HCT116 (cell line): ENCODE measurements at places on chromosomes 1 and 21. TPM values are rescaled to one million over a fixed set of nuclear protein-coding genes. Genes with fewer than 3 reads are reported as not detected.

DNA sequence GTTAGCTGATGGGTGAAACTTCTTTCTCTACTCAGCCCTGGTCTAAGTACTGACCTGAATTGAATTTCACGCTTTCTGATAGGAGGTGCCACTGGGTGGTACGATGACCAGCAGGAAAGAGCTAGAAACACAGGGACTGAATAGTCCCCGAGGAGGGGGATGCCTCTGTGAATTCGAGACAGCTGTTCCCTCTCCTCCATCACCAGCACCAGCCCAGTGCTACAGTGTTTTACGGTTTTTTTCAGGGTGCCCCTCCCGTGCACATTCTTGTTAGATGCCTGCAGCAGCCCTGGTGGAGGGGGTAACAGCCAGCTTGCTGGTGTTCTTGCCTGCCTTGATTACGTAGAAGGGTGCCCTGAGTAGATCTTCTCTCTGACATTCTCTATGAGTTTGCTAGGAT is 7.1 kb downstream of the HUNK start:
- no peak for DNase-seq
- no peak overlapping the region for H3K4me3 ChIP-seq
- H3K36me3 ChIP-seq: no peaks in the 10 kb centered on the region
- no peak overlapping the region for H3K27ac ChIP-seq
- peaks cover 65% of the 10 kb centered on the region for H3K27me3 ChIP-seq

DNA sequence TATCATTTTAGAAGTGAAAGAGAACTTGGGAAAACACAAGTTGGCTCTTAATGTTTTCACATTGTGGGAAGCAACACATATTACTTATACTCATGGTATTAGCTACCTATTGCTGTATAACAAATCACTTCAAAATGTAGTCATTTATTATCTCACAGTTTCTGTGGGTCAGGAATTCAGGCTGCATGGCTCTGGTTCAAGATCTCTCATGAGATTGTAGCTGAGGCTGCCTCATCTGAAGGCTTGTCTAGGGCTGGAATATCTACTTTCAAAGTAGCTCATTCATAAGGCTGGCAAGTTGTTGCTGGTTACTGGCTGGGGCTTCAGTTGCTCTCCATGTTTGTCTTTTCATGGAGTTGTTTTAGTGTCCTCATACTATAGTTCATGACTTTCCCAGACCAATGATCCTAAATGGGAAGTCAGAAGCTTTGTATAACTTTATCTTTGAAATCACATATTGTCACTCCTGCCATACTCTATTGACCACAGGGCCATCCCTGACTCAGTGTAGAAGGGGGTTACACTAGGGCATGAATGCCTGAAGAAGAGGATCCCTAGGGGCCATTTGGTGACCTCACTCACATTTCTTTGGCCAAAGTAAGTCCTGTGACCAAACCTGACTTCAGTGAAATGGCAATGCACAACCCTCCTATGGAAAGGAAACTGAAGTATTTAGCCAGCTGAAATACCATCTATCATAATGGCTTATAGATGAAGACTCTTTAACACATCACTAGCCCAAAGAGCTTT is 37.9 kb upstream of the POU2F1 start:
- no peak for DNase-seq
- H3K36me3 ChIP-seq: no peaks in the 10 kb centered on the region
- no peaks in the 10 kb centered on the region for H3K27me3 ChIP-seq
- no peak overlapping the region for H3K4me3 ChIP-seq
- H3K4me1 ChIP-seq: no peaks in the 10 kb centered on the region

DNA sequence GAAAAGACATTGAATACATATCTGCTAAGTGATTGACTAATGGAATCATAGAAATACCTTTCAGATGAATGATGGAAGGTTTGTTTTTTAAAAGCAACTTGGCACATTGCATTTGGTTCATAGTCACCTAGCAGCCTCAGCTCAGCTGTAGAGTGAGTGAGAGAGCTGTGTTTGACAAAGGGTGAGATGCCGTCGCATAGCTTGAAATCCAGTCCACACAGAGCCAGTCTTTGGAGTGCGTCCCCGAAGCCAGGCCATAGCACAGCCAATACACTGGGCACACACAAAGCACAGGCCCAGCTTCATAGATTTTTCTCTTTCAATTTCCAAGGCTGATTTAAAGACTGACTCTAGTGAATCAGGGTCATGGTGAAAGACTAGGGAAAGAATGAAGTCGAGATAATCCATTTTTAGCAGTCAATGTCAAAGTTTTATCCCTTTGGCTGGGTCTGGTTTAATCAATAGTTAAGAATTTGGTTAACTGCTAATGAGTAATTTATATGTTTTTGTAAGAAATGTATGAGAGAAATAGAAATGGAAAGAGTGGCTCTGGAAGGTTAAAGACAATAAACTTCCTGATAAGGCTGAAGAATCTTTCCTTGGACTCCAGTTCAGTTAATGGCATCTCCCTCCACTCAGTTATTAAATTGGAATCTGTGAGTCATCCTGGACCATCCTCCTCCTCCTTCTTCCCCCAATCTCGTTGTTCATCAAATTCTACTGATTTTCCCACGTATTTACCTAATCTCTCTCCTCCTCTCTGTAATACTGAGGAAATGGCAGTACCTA is 101.2 kb upstream of the IRF2BP2 start:
- no peaks in the 10 kb centered on the region for H3K4me1 ChIP-seq
- H3K27ac ChIP-seq: no peak overlapping the region
- no peaks in the 10 kb centered on the region for H3K36me3 ChIP-seq

DNA sequence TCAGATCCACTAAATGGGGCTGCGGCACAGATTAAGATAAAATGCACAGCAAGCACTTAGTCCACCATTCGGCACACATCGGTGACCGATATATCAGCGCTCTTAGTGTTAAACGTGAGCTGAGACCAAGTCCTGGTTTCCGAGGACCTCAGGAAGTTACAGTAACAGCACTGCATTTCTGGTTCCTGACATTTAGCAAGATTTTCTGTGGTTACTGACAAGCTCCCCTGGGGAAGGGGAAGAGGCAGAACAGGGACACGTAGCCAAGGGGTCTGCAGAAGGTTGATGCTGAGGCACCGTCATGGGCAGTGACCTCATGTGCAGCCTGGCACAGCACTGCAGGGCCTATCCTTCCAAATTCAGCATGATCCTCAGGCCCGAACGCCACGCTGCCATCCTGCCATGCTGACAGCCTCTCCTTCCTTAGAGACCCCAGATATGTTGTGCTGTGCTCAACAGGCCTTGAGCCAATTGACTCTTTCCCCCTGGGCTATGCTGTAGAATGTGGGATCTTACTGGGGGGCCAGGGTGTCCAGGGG is 13.4 kb upstream of the PEF1 start:
- H3K27ac ChIP-seq: no peak overlapping the region
- H3K4me1 ChIP-seq: no peaks in the 10 kb centered on the region
- H3K36me3 ChIP-seq: no peaks in the 10 kb centered on the region
- no peak overlapping the region for H3K4me3 ChIP-seq
- DNase-seq: no peak
- H3K27me3 ChIP-seq: no peaks in the 10 kb centered on the region

DNA sequence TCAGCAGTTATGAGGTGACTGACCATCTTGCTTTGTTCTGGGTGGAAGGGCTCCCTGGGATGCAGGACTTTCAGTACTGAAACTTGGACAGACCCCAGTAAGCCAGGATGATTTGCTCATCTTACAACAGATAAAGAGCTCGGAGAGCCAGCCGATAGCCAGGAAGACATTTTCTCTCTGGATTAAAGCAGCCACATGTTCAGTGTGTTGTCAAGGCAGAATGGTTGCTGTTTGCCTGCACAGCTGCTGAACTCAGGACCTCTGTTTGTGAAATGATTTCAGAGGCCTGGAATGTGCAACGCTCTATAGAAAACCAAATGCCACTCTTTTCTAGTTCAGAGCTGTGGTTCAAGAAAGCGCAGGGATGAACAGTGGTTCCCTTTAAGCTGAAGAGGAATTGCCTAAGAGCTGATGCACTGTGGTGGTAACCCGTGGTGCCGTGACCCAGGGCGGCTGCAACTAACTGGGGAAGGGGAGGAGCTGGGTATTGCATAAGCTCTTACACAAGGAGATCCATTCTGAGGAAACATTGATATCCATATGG is 40.7 kb downstream of the CASQ2 start:
- no peaks in the 10 kb centered on the region for H3K27me3 ChIP-seq
- DNase-seq: no peak
- no peak overlapping the region for H3K4me3 ChIP-seq
- H3K36me3 ChIP-seq: no peaks in the 10 kb centered on the region

- no peaks in the 10 kb centered on the region for H3K4me1 ChIP-seq
- no peak for DNase-seq
- no peaks in the 10 kb centered on the region for H3K27me3 ChIP-seq
These were observed 145.0 kb upstream of the DNAH14 start for GRCh38 chr1:224784265-224785039.

- H3K4me1 ChIP-seq: no peaks in the 10 kb centered on the region
- H3K4me3 ChIP-seq: no peak overlapping the region
- no peak for DNase-seq
- H3K27me3 ChIP-seq: no peaks in the 10 kb centered on the region
These were observed 27.1 kb upstream of the SAMSN1 start for GRCh38 chr21:14573244-14573643.

GRCh38 chr1:91520942-91521507 is 20.4 kb downstream of the CDC7 start:
- H3K27me3 ChIP-seq: no peaks in the 10 kb centered on the region
- no peak overlapping the region for H3K27ac ChIP-seq
- H3K4me3 ChIP-seq: no peak overlapping the region
- no peaks in the 10 kb centered on the region for H3K4me1 ChIP-seq
- DNase-seq: no peak

- H3K27me3 ChIP-seq: no peaks in the 10 kb centered on the region
- no peak overlapping the region for H3K4me3 ChIP-seq
- DNase-seq: no peak
- H3K27ac ChIP-seq: no peak overlapping the region
These were observed 8.6 kb downstream of the IL22RA1 start for GRCh38 chr1:24134376-24134775.

GRCh38 chr1:118918230-118918939 is 69.8 kb downstream of the TBX15 start:
- DNase-seq: no peak
- no peak overlapping the region for H3K4me3 ChIP-seq

GRCh38 chr1:233859446-233859845 is 45.0 kb upstream of the SLC35F3 start:
- H3K4me3 ChIP-seq: no peak overlapping the region
- H3K27ac ChIP-seq: no peak overlapping the region
- H3K36me3 ChIP-seq: no peaks in the 10 kb centered on the region
- H3K27me3 ChIP-seq: no peaks in the 10 kb centered on the region

- no peaks in the 10 kb centered on the region for H3K4me1 ChIP-seq
- H3K27ac ChIP-seq: no peak overlapping the region
- H3K4me3 ChIP-seq: no peak overlapping the region
- DNase-seq: no peak
These were observed 587.5 kb upstream of the ADGRL2 start for GRCh38 chr1:81213279-81213678.

- H3K4me3 ChIP-seq: no peak overlapping the region
- DNase-seq: no peak
- no peak overlapping the region for H3K27ac ChIP-seq
- no peaks in the 10 kb centered on the region for H3K36me3 ChIP-seq
These were observed 162.4 kb upstream of the BEND5 start for GRCh38 chr1:48939042-48939441.

DNA sequence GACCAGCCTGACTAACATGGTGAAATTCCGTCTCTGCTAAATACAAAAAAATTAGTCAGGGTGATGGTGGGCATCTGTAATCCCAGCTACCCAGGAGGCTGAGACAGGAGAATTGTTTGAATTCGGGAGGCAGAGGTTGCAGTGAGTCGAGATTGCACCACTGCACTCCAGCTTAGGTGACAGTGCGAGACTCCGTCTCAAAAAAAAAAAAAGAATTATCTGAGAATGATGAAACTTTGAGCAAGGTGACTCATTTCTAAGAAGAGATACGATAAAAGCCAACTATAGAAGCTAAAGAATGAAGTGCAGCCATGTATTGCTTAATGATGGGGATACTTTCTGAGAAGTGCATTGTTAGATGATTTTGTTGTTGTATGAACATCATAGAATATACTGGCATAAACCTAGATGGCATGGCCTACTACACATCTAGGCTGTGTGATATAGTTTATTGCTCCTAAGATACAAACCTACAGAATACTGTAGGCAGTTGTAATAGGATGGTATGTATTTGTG is 64.7 kb downstream of the SNRPE start:
- no peak overlapping the region for H3K27ac ChIP-seq
- H3K4me1 ChIP-seq: peaks cover 2% of the 10 kb centered on the region; the same call in 1 of the 2 replicates
- no peaks in the 10 kb centered on the region for H3K36me3 ChIP-seq
- no peak overlapping the region for H3K4me3 ChIP-seq
- DNase-seq: no peak

GRCh38 chr1:200411406-200412257 is 1.8 kb upstream of the ZNF281 start:
- H3K36me3 ChIP-seq: peaks cover 3% of the 10 kb centered on the region; the same call in 1 of the 2 replicates
- no peak overlapping the region; the same call in 1 of the 2 replicates for H3K27ac ChIP-seq
- H3K4me3 ChIP-seq: no peak overlapping the region

- peak overlapping the region; percentile 39; the same call in 1 of the 2 replicates for H3K27ac ChIP-seq
- DNase-seq: no peak
- H3K4me3 ChIP-seq: no peak overlapping the region
- H3K36me3 ChIP-seq: no peaks in the 10 kb centered on the region
- no peaks in the 10 kb centered on the region for H3K27me3 ChIP-seq
- peaks cover 38% of the 10 kb centered on the region for H3K4me1 ChIP-seq
These were observed 299.3 kb upstream of the VAMP3 start for GRCh38 chr1:7471836-7472235.

GRCh38 chr21:29155118-29155932 is 24.9 kb downstream of the MAP3K7CL start:
- DNase-seq: no peak
- H3K4me3 ChIP-seq: no peak overlapping the region
- H3K4me1 ChIP-seq: no peaks in the 10 kb centered on the region
- no peak overlapping the region for H3K27ac ChIP-seq
- no peaks in the 10 kb centered on the region for H3K36me3 ChIP-seq

DNA sequence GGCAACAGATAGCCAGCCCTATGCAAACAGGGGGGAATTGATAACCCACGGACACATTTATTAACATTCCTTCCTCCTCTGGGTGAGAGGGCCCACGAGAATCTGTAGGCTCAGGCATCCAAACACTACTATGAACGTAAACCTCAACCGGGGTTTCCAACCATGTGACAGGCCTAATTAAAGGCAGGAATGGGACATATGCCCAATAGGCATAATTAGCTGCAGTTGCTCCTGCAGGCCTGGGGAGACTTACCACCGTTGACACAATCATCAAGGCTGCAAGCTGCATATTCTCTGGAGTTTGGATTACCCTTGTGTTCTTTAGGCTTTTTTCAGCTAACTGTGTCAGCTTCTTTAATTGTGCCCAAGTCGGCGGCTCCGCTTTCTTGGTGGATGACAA is 22.2 kb upstream of the GBP1 start:
- H3K4me1 ChIP-seq: no peaks in the 10 kb centered on the region
- no peaks in the 10 kb centered on the region for H3K36me3 ChIP-seq
- H3K4me3 ChIP-seq: no peak overlapping the region
- H3K27ac ChIP-seq: no peak overlapping the region
- H3K27me3 ChIP-seq: no peaks in the 10 kb centered on the region

MYBPH gene
- 0.22 TPM for total RNA-seq

MAST2 gene
- 41.9 TPM for total RNA-seq

ESRRG gene
- total RNA-seq: not detected

C1orf94 gene
- total RNA-seq: not detected
